ENCODE measurements at places on chromosomes 2 and 18.

DNA sequence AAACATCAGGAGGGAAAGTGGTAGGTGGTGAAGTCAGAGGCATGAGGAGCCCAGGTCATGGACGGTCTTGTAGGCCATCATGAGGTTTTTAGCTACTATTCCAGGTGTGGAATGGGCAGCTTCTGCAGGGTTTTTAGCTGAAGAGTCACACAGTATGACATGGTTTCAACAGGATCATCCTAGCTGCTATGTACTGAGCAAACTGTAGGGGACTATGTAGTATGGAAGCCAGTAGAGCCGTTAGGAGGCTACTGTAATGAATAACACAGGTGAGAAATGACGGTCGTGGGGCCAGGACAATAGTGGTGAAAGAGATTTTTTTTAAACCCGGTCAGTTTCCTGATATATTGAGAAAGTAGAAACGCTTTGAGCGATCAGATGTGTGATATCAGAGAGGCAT lies 167.6 kb upstream of the FN1 start:
- no peak for DNase-seq

DNA sequence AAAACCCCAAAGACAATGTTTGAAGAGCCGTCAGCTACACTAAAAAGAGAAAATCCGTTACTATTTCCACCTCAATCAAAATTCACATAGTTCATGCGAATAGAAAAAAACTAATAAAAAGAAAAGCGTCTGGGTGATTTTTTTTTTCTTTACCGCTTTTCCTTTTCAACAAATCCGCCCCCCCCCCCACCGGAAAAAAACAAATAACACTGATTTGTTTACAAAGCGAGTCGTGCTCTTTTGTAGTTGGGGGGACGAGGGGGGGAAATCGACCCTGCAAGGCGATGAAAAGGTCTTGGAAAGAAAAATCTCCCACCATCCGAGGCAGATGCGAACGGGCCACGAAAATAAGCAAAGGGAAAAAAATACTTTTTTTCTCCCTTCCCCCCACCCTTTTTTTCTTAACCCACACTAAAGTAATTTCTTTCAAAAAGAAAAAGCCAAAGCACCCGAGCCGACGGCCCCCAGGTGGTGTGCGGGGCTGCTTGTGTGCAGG lies 638 bp downstream of the ZNF521 start:
- no peak for DNase-seq

- DNase-seq, result peak; percentile 77
Measured at GRCh38 chr2:234292205-234292961, 204.5 kb downstream of the ARL4C start.

- DNase-seq, result no peak
Measured at GRCh38 chr2:95208106-95208505, 785 bp downstream of the ZNF892 start.

- DNase-seq, result no peak
Measured at GRCh38 chr2:25894135-25894830, 16.0 kb upstream of the ASXL2 start.
